ENCODE measurements at places on chromosomes 2 and 18. TPM values are rescaled to one million over a fixed set of nuclear protein-coding genes. Genes with fewer than 3 reads are reported as not detected.

DNA sequence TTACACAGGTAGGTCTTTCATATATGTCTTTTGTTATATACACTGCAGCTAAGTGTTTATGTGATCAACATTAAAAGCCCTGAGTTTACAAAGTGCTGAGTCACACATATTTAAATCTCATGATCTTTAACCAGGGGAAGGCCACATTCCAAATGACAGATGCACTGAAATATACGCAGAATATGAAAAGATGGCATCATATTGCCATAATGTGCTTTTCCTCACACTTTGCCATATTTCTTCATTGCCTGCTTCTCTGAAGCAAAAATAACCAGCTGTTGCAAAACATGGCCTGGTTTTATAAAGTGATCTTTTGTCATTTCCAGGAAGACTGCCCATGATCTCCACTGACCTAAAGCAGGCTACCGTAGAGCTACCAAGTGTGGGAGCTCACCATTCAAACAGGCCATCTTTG, 93.5 kb upstream of the MAPRE2 start:
- no peak for DNase-seq

DNA sequence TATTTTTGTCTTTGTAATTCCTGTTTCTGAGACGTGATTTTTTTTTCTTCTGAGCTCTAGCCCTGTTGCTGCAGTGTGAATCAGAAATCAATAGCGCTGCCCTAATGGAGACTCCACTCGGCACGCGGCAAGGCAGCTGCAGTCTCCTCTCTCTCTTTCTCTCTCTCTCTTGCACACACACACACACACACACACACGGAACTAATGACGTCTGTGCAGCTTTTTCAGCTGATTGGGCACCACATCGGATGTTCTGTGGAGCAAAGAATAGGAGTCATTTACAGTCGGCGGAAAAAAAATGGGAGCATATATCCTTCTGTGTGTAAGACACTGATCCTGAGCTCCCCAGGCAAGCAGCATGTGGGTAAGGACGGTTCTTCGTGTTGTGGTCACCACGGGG, 2.0 kb upstream of the MYT1L start:
- no peak for DNase-seq

TSGA10 gene
- total RNA-seq = 13.7 TPM

SIX3 gene
- total RNA-seq = not detected

UGT1A10 gene
- total RNA-seq = 54.2 TPM

SLC5A7 gene
- total RNA-seq = 0.48 TPM

DNA sequence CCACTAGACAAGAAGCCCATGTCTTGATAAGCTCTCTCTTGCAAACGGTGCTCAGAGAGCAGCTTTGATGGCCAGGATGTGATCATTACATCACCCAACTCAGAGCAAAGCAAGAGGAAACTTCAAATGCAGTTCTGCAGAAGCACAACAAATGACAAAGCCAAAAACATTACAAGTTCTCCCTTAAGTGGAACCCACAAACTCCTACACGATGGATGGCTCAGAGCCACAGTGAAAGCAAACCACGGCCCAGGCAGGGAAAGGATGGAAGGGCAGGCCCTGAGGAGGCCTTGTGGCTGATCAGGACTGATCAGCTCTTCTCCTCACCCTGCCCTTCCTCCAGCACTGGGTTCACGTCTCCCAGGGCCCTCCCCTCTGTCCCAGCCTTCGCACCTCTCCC, 326.4 kb downstream of the EIPR1 start:
- no peak for DNase-seq

SLC39A10 gene
- 34.4 TPM for total RNA-seq

DNA sequence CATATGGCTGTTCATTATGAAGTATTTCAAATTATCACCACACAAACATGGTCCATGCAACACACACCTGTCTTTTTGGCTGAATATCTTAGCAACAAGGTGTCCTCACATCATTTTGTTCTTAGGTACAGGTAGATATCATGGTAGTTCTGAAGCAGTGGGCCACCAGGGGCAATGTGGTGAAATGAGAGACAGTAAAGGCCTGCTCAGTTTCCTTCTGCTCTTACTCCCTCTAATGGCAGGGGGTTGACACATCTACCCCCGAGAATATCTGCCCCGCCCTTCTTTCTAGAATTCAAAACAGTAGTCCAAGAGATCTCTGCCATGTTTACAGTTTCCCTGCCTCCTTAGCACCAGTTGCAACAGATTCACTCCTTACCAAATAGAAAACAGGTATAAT, 147.0 kb upstream of the KLHL14 start:
- peak; percentile 8 for DNase-seq

ITGAV gene
- 67.0 TPM for total RNA-seq

- no peak for DNase-seq
Measured at GRCh38 chr2:223072826-223073225, 20.8 kb downstream of the KCNE4 start.

DNA sequence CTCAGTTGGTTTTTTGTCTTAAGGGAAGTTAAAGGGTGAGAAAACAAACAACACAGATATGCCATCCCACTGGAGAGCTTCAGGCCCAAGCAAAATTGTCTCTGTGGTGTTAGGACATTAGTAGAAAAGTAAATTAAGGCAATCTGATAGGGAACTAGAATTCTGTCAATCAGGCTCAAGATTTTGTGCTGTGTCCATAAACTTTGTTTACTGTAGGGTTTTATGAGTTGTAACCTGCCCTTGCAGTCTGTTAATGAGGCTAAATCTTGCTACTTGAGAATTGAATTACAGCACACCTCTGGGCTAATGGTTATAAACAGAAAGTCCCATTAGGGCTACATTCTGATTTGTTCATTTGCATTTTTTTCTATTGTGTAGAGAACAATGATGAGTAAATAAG, 78.0 kb upstream of the OTX1 start:
- no peak for DNase-seq

FLACC1 gene
- 1.6 TPM for total RNA-seq

DNA sequence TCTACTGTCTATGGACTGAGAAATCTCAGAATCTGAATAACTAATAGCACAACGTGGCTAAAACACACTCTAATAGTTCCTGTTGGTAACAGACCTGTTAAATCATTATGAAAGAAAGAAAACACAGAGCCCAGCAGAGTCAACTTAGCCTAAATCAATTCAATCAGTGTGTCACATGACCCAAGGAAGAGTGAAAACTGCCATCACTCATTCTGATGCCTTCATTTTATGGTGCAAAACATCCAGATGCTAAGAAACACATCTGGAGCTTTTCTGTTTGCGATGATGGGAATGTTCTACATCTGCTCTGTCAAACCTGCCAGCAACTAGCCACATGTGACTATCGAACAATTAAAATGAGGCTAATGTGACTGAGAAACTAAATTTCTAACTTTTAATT, 295.7 kb upstream of the TRIB2 start:
- DNase-seq = no peak

GRCh38 chr2:162490052-162490717, 146.3 kb downstream of the GCA start:
- DNase-seq = no peak

DNA sequence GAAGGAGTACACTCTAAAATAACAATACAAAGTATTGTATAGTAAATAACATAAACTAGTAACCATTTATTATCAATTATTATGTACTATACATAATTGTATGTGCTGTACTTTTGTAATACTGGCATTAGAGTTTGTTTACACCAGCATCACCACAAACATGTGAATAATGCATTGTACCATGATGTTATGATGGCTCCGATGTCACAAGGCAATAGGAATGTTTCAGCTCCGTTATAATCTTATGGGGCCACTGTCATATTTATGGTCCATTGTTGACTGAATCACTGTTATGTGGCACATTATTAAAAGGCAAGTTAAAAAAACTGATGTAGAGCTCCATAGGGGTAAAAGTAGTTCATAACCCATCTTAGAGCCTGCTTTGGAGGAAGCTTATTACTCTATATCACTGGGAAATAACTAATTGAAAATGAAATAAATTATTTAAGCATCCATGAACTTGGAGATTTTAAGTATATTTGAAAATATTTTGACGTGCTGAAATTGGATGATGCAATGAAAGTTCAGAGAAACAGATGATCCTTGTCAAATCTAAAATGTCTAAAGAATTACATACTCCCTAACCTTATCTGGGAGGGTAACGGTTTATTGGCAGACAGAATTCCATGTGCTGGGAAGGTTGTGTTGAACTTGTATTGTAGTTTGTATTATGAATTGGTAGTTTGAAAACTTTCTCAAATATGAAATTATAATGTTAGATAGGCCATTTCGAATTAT, 2.4 kb downstream of the SKA1 start:
- DNase-seq = no peak

ANKRD62 gene
- 1.4 TPM for total RNA-seq

GRCh38 chr2:216220976-216221375, 111.8 kb downstream of the XRCC5 start:
- DNase-seq = no peak

DNA sequence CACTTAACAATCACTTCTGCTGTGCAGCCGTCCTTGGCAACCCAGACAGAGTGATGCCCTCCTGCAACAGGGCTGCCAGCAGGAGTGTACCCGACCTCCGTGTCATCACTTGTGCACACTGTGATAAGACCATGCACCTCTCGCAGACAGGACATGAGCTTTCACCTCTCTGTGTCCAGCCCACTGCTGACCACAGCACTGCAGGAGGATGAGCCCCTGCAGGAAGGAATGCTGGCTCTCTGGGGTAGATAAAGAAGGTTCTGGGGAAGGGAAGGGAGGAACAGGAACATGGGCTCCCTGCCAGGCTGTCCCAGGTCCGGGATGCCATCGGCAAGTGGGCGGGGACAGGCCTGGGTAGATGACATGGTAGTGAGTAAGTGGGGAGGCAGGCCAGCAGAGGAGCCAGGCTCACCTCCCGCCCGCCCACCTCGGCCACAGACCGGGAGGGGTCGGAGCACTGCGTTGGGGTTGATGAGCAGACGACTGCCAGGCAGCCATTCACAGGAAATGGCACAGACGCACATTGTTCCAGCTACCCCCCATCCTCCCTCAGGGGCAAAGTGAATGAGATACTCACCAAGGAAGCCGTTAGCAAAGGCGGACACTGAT, 18.6 kb upstream of the COL6A3 start:
- DNase-seq = no peak

DNA sequence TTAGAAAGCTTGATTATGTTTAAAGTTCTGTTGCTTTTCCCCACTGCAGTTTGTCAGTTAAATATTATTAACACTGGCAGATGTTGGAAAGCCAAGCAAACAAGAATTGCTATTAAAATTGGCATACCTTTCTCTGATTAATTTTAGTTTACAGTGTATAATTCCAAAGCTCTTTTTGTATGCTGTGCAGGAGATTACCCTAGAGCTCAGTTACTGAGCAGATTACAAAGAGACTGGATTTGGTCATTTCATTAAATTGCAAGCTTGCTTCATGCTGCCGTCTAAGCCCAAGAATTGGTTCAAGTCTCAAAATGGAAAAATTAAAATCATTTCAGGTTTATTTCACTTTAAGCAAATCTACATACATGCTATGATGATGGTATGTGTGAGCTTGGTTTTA, 2.3 kb downstream of the ASAP2 start:
- no peak for DNase-seq

STAT4 gene
- total RNA-seq = 9.1 TPM

ABHD1 gene
- total RNA-seq = not detected

DNA sequence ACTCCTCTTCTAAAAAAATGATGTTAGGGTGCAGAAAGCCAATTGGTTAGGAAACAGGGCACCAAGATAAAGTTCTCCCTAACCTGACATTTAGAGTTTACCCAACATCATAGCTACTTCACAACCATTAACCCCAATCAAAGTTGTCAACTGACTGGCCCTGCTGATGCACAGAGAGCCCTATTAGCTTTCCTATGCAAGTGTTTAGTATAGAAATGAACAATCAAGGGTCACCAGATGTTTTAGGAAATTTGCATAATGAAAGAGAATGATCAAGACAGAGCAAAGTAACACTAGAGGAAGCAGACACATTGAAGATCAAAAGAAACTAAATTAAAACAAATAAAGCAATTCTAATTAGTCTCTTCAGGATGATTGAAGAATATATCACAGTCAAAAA, 64.2 kb upstream of the DCC start:
- no peak for DNase-seq
